Activated T-helper 9 cell treated with anti-CD3 and anti-CD28 coated beads, Interleukin-2, amount 50 U/mL, for 16 hours (primary cell): ENCODE measurements at places on chromosomes 7 and 10.
A peak's percentile ranks its signal among the peaks of the same experiment; 100 is the strongest.

DNA sequence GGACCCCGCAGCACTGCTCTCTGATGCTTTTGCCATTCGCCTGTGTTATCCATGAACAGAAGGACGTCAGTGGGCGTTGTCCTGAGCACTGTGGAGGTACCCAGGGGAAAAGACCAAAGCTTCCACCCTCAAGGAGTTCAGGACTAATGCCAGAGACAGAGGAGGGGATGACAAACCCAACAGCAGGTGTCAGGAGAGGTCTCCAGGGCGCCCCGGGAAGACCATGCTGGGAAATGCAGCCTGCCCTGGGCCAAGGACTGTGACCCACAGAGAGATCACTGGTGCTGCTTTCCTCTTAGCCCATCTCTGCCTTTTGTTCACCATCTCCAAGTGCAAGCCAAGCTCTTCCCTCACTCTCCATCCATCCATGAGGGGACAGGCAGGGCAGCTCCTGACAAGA, 166.8 kb upstream of the PFKP start:
- no peak for DNase-seq

DNA sequence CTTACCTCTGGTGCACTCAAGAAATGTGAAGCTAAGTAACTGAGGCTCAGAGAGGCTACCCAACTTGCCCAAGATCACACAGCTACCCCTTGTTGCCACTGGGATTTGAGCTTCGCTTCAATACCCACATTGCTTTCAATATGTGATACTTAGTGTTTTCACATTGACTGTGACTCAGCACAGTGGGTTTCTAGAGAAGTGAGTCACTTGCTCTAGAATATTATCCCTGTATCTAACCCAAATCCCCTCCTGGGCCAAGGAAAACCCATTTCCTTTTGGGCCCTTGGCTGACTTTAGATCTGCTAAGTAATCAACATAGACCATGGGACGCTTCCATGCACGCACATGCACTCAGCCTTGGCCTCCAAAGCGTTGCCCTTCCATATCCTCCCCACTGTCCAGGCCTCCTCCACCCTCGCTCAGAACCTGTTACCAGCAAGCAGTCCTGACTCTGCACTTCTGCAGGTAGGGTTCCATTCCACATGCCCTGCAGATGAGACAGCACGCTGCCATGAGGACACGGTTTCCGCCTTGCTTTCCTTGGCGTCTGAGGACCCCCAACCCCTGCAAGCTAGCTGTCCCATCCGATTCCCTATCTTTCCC, 87.7 kb upstream of the CHST15 start:
- DNase-seq = no peak

GRCh38 chr10:102870221-102870620, 951 bp downstream of the AS3MT start:
- no peak for DNase-seq

DNA sequence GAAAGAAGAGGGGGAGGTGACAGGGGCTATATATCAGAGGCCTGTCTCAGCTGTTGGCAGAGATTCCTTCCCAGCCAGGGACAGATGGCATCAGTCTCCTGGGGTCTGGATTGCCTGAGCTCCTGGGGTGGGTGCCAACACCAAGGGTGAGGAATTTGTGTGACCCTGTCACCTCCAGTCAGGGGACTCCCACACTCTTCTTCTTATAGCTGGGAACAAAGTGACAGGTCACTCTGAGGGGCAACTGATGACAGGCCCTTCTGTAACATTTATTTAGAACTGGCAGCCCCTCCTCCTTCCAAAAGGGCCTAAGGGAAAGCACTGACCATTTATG, 53.7 kb upstream of the DUSP5 start:
- no peak for DNase-seq

- peak; percentile 26 for DNase-seq
These were observed 96.3 kb downstream of the DNAJB6 start for GRCh38 chr7:157432957-157433576.

- DNase-seq = no peak
These were observed 25.8 kb upstream of the GPR141 start for GRCh38 chr7:37657816-37658215.

DNA sequence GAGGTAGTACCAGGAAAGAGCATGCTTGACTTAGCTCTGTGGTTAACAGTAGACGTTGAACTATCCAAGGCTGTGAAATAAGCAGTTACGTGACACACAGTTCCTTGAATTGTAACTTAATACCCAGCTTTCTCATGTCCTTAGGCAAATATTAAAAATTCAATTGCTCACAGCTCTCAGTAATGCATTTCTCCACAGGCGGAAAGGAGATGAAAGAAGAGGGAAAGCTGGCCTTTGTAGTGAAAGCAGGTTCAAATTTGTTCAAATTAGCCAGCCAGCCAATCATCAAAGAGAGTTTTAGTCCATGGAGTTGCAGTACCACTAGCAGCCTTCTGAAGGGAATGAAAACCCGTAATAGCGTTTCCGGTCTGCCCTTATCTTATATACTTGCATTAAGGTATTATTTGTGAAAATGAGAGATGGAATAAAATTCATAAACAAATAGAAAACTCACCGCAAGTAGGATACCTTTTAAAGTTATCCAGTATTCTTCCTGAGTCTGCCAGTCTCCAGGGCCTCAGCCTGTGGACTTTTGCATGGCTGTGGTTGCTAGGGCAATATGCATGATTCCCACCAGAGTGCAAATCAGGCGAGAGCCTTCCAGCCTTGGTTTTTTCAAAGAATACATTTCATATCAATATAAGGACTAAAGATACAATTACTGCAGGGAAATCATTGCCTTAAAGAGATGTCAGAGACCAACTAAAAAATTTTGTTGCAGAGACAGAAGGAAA, 795.5 kb downstream of the TNS3 start:
- no peak for DNase-seq

DNA sequence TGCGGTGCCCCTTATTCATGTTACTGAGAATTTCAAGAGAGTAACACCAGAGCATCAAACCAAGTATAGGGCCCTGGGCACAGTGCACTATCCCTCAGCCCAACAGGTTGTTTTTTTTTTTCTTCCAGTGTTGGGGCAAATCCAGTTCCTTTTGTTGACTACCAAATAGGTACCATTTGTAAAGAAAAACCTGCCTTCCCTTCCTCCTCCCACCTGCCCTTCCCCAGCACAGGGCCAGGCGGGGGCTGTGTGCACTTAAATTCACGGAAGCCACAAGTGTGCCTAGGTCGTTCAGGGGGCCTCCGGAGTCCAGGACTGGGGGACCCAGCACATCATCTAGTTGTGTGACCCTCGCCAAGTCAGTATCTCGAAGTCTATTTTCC, 595 bp upstream of the SFXN4 start:
- no peak for DNase-seq

- DNase-seq = no peak
These were observed 292.0 kb downstream of the PHTF2 start for GRCh38 chr7:78090616-78091015.

DNA sequence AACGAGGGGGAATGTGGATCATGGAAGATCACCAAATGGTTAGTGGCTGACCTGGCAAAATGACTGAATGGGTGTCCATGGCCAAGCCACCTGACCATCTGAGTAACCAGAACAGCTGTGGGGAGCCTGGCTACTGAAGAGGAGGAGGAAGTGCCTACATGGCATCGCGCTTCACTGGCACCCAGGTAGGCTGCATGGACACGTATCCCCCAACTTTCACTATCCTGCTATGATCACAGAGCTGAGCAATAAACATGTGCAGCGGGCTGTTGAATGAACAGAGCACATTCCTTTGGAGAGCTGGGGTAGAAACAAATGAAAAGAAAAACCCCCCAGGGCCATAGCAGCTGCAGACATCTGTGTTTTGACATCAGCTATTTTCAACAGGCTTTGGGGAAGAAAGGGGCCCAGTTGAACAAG, 6.5 kb downstream of the AKR1B1 start:
- DNase-seq = no peak

DNA sequence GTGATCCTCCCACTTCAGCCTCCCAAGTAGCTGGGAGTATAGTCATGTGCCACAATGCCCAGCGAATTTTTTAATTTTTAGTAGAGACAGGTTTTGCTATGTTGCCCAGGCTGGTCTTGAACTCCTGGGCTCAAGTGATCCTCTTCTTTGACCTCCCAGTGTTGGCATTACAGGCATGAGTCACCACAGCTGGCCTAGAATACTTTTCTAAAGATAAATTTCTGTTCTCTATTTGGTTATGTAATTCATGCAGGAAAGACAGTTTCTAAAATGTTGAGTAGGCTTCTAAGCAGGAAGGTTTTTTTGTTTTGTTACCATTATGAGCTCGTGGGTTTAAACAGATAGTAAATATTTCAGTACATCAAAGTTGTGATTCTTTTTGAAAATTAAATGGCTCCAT, 5.0 kb downstream of the RBAK start:
- no peak for DNase-seq

GRCh38 chr7:43771573-43771972, 13.1 kb downstream of the BLVRA start:
- DNase-seq = no peak

GRCh38 chr7:26699766-26700165, 164.6 kb downstream of the SKAP2 start:
- no peak for DNase-seq

- no peak for DNase-seq
These were observed 3.1 kb downstream of the SDK1 start for GRCh38 chr7:3304131-3304530.

DNA sequence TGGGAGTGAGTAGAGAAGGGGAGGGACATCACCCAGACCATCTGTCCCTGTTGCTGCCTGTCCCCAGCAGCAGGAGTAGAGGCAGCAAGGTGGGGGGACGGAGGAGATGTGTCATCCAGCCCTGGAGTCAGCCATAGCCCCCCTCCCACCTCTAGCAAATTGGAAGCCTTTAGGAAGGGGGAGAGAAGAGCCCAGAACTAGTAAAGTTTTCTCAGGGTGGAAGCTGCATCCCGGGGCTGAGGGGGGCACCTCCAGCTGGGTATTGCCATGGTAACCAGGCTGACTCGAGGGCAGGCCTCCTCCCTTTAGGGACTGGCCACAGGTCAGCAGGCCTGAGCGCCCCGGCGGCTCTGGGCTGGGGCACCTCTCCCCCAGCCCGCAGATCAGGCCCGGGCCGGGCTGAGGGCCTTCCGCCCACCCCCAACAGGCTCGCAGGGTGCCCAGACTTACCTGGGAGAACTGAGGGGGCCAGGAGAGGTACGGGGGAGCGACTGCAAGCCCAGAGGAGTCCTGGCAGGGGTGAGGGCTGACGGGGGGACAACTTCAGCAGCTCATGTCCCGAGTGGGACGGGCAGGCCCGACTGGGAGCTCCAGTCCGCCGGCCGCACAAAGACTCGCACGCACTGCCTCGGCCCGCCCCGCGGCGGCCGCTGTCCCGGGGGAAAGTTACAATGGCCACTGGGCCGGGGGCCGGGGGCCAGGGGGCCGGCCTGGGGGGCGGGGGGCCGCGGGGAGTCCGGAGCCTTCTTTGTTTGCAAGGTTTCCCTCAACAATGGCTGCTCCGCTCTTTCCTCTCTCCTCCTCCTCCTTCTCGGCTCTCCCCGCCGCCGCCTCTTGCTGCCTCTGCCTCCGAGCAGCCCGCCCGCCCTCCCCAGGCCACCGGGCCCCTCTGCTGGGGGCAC, 6.0 kb downstream of the LDB1 start:
- no peak for DNase-seq

- DNase-seq = no peak
These were observed 69.2 kb upstream of the INSIG1 start for GRCh38 chr7:155228459-155228845.

DNA sequence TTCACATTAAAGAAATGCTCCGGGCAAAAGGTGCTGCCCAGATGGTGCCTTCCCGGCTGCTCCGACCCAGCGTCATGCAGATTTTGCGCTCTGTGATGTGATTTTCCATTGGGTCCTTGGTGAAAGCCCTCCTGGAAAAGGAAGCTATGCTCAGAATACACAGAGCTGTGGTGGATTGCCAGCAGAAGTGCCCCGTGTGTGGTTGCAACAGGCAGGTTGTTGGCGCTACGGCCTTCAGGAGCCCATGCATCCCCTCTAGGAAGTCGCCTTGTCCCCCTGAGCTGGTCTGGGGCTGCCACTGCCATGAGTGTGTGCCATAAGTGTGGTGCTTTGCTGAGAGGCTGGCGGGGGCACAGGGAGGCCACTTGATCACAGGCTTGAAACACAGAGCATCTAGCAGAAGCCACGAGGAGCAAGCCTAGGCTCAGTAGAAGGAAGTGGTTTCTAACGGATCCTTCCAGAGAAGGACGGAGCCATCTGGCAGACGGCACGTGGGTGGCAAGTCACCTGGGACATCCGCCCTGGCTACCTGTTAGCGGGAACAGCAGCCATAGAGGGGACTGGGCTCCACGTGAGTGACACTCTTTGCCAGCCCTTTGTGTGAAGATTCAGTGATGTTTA, 210.9 kb downstream of the CUX1 start:
- DNase-seq = no peak

GRCh38 chr10:32111585-32111984, 55.4 kb upstream of the KIF5B start:
- DNase-seq = no peak

GRCh38 chr7:82566752-82567151, 123.2 kb upstream of the CACNA2D1 start:
- no peak for DNase-seq

DNA sequence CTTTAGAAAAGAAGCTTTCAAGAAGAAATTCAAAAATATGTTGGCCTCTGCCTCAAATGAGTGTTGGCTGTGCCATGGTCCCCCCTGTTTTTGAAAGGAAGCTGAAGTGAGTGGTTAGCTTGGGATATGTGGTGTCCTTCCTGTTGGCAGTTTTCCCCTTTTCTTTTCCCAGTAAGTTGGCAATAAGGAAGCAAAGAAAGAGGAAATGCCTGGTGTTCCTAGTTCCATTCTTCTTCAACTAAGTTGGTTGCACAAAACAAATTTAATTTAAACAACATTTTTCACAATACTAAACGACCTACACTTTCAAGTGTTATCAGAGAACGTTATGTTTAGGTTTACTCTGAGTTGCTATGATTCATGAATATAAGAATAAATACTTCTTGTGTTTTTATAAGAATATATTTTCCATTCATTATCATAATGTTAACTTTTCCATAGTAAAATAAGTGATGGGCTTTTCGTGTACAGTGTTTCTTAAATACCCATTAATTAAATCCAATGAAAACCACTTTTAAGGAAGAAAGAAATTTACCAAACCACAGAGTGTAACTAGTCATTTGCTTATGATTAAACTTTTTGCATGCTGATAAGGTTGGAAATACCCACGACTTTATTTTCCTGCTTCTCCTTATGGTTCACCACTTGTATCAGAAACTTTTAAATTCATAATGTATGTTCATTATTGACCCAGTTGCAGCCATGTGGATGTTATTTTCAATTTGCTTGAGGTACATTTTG, 7.7 kb downstream of the HDAC9 start:
- DNase-seq = no peak

GRCh38 chr7:15685358-15686294, 857 bp downstream of the MEOX2 start:
- no peak for DNase-seq

GRCh38 chr10:34295142-34295548, 520.0 kb downstream of the PARD3 start:
- DNase-seq = no peak

GRCh38 chr7:128446306-128446705, 9.4 kb upstream of the HILPDA start:
- DNase-seq = no peak

GRCh38 chr7:66549466-66549865, 79.2 kb upstream of the KCTD7 start:
- no peak for DNase-seq
